Stimulated activated CD8-positive, alpha-beta memory T cell treated with anti-CD3 and anti-CD28 coated beads, Interleukin-7, amount 100 ng/mL, for 1 hour (primary cell): ENCODE measurements at places on chromosomes 13 and 19.

DNA sequence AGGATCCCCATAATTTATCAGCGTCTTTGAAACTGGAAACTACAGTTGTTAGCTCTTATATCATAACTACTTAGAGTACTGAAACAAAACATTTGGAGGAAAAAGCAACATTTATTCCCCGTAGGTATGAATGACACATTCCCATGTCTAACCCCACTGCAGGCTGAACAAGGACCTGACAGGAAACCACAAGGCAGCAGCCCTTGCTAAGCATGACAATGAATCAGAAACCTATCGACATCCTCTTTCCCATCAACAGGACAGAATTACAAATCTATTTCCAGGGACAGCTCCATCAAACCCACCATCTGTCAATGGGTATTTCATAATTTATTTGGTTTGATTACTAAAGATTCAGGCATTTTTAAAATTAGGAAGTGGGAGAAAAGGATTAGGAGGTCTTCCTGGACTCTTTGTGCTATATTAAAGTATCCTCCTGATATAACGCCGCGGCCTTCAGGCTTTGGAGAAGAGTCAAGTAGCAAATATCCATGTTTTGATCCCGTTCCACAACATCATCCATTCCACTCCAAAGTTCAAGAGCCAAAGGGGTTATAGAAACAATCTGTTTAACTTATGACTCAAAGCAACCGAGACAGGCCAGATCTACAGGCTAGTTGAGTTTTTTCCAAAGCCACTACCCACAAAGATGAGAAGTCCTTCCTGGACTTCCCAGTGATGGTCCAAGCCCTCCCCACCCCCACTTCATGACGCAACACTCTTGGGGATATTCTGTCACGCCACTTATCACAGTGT lies 51.1 kb downstream of the FAM216B start:
- no peak for DNase-seq

DNA sequence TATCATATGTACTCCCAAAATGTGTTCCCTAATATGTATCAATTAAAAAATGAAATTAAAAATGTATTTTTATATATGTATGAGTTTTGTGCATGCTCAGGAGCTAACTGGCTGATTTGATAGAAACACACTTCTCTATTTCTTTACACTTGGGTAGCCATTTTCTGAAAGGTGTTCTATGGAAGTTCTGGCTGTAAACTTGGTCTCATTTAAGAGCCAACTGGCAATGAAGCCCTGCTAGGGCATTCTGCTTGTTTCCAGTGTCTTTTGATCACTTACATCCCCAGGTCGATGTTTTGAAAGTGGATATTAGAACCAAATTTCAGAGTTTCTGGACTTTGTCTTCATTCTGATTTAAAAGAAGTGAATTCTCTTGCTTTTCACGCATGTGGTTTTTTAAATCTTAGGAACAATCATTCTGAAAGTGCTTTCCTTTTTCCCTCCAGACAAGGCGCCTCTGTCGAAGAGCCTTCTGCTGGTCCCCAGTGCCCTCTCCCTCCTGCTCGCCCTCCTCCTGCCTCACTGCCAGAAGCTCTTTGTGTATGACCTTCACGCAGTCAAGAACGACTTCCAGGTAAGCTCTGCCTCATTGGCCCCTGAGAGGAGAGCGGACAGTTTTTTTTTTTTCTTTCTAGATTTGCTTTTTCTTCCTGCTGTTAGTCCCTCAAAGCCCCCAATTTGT lies 20.1 kb downstream of the GPR18 start:
- no peak for DNase-seq

GRCh38 chr13:18628428-18628827 lies 553.2 kb downstream of the TUBA3C start:
- DNase-seq: no peak

- DNase-seq: peak; percentile 52
These were observed 368.4 kb downstream of the KLF12 start for GRCh38 chr13:73765651-73766384.

DNA sequence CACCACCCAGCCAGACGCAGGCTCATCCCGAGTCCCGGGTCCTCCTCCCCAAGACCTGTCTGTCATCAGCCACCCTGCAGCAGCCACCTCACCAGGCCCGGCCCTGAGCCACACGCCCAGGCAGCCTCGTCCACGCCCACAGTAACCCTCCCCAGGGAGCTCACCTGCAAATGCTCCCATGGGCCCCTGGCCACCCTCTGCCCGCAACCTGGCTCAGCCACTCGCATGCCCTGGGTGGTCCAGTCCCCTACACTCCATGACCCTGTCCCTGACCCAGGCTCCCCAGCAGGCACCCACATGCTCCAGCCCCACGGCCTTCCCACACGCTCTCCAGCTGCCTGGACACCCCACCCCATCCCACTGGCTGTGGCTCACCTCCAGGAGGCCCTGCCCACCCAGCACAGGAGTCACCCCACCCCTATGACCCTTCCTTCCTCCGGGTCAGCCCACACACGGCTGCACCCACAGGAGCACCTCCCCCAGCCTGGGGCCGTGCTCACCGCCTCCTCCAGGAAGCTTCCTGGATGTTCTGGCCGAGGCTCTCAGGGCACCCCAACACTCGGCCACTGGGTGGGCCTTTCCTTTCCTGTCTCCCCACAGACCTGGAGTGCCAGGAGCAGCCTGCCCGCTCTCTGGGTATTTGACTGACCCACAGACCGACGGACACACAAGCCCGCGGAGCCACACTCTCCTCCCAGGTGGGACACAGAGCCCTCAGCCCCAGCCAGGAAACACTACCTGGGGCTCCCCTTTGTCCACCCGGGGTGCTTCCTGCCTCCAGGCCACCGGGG lies 3.6 kb downstream of the TMEM259 start:
- no peak for DNase-seq

DNA sequence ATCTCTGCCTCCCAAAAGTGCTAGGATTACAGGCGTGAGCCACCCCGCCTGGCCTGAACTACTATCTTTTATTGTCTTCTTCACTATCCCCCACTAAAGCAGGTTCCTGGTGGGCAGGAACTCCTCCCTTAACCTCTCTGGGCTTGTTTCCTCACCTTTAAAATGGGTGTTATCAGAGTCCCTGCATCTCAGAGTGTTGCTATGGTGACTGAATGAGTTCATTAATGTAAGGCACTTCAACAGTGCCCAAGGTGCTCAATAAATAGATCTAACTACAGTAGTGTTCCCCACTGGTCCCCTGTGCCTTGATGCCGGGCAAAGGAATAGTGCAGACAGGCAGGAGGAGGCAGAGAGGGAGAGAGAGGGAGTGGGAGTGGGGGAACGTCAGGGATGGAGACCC lies 20.5 kb downstream of the CCDC97 start:
- DNase-seq: no peak

GRCh38 chr19:30622276-30622675 lies 250.1 kb downstream of the ZNF536 start:
- DNase-seq: no peak

DNA sequence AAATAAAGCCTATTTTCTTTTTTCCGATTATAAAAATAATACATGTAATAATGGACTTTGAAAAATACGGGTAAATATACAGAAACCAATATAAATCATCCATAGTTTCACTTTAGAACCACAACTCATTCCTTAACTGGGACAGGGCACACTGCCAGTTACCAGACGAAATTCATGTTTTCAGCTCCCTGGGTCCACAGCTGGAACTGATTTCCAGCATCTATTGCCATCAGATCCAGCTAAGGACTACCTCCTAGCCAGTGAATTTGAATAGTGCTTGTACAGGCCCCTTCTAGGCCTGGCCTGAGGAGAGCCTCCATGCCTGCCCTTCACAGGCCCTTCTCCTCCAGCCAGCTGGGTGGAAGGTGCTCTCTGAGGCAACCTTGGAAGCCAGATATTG lies 30.0 kb upstream of the ATP12A start:
- no peak for DNase-seq

GRCh38 chr19:49592486-49593232 lies 1.7 kb downstream of the PRR12 start:
- DNase-seq: no peak

GRCh38 chr13:26705536-26705935 lies 55.0 kb downstream of the GPR12 start:
- DNase-seq: no peak

GRCh38 chr13:95182570-95183265 lies 118.5 kb downstream of the ABCC4 start:
- DNase-seq: no peak

DNA sequence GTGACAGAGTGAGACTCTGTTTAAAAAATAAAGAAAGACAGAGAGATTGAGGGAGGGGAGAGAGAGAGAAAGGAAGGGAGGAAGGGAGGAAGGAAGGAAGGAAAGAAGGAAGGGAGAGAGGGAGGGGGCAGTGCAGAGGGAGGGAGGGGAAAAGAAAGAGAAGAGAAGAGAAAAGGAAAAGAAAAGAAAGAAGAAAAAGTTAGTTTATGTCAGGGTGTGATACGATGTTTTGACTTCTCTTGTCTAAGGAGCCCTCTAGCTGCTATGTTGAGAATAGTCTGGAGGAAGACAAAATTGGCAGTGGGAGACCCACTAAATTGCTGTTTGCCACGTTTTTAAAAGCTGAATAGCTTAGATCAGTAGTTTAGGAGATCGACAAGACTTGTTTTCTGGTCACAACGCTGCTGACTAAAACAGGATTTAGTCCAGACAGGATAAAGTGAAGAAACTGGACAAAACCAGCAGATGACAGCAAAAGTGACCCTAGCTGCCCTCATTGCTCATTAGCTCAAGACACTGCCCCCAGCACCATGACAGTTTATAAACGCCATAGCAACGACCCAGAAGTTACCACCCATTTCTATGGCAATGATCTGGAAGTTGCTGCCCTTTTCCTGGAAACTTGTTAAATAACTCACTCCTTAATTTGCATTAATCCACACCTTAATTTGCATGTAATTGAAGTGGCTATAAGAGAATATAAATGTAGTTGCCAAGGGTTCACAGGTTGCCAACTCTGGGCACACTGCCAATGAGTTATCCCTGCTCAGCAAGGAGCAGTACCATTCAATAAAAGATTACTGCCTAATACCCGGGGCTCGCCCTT lies 11.1 kb downstream of the TEX101 start:
- DNase-seq: no peak

DNA sequence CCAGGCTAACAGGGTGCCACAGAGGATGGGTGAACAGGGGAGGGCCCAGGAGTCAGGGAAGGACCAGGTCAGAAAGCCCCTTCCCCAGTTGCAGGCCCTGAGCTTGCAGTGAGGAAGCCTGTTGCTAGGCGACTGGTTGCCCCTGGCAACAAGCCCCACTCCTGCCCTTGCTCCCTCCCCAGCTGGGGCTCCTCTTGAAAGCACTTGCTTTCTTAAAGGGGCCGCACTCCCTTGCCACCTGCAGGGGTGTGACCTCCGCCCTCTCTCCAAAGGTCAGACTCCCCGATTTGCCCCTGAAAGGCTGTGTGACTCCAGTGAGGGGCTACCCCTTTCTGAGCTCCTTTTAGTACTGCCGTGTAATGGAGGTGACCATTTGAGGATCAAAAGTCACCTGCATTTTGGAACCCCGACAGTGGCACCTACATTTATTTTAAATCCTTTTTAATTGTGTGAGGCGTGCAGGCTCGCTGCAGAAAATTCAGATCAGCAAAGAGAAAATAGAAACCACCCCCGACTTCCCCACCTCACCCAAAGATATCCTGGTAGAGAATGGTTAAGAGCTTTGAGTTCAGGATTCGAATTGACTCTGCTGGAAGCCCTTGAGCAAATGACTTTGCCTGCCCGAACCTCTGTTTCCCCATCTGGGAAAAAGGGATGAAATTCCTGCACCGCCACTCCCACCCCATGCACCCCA lies 4.8 kb downstream of the FCHO1 start:
- DNase-seq: no peak

- no peak for DNase-seq
These were observed 110.8 kb downstream of the TNFRSF19 start for GRCh38 chr13:23680845-23681669.

GRCh38 chr19:53655042-53655665 lies 23.4 kb downstream of the DPRX start:
- DNase-seq: no peak
